SK-MEL-5 (cell line): ENCODE measurements at places on chromosomes 1 and 21. TPM values are rescaled to one million over a fixed set of nuclear protein-coding genes. Genes with fewer than 3 reads are reported as not detected.

DNA sequence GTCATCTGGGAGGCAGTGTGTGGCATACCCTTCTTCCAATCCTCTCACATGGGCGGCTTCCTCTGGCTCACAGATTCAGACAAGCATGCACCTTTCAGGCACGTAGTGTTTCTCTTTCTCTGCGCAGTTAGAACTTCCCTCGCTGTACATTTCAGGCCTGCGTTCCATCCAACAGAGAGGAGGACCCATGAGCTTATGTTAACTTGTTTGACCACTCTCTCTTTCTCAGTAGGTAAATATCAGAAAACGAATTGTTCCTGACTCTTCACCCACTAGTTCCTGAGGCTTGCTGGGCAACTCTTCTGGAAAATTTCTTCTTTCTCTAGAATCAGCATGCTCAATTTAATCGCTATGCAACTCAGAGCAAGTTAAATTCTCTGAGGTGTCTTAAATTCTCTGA, 85.5 kb downstream of the DDX20 start:
- DNase-seq, result no peak

The TRIM46 gene
- total RNA-seq, result 0.85 and 1.3 TPM in 2 replicates

DNA sequence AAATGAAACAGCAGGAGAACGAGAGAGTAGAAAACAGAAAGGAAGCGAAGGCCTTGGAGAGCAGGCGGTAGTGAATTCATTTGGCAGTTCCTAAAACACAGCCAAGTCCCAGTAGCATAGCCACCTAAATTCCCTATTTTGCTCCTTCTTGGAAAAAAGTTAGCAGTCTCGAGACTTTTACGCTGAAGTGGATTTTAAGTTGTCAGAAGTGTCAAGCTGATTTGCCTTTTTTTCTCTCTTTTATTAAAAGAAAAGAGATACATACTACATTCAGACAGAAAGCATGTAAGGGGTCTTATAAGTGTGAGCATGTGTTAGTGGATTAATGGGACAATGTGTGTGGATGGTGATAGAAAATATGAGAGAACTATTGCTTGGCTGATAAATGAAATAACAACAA, 19.2 kb downstream of the NFIA start:
- DNase-seq, result no peak

The OR2T29 gene
- total RNA-seq, result not detected in 2 replicates

DNA sequence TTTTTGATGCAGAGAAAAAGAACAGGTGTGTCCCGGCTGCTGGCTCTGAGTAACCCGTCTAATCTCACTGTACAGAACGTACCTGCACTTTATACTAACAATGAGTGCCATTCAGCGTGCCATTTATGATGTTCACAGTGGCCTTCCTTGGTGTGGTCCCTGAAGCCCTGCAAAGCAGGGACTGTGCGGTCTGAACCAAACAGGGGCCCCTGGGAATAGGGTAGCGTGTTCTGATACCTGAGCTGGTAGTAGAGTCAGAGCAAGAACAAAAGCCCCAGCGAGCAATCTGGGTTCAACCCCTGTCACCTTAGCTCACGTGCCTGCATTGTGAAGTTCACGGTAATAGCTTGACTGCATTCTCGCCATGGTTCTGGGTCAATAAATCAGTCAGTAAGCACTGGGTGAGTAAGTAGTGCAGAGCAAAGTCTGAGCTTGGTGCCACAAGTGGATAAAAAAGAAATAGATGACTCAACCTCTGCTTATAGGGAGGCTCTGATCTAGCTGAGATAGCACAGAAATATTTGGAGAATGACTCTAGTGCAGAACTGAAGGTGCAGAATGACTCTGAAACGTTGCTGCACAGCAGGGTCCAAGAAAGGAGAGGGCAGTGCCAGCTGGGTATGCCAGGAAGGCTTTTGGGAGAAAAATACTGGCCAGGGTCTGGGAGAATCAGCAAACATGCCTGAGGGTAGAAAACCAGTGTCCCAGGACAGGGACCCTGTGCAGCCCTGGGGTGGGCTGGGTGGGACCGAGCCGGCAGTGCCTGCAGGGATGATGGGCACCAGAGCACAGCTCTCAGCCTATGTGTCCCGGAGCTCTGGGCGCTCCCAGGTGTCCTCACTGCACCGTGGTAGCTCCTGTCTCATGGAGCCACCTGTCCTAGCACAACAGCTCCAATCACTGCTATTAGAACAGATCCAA, 125.9 kb downstream of the RHOU start:
- no peak for DNase-seq

The FAM163A gene
- total RNA-seq, result not detected in 2 replicates

The NUDT17 gene
- 9.4 and 15.5 TPM in 2 replicates for total RNA-seq

DNA sequence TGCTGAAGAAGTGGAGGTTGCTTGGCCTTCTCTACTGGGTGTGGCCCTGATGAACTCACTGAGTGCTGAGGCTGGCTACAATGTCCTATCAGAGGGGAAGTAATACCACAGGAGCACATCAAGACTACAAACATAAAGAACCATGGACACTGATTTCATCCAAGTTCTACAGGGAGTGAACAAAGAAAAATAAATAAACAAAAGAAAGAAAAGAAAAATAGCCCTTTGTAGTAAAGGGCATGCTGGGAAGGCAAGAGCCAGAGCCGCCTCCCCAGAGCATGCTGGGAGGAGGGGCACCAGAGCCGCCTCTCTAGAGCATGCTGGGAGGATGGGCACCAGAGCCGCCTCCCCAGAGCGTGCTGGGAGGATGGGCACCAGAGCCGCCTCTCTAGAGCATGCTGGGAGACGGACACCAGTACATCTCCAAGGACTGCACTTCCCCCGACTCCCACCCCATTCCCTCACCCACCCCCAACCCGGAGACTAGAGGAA, 65.9 kb downstream of the LAMC2 start:
- no peak for DNase-seq

The KCNQ4 gene
- 0.11 TPM in 1 of 2 replicates, not detected in the other for total RNA-seq

GRCh38 chr1:223038288-223039006, 104.6 kb downstream of the TLR5 start:
- no peak for DNase-seq

- no peak for DNase-seq
Observed at GRCh38 chr1:32273391-32274208, 18.3 kb upstream of the HDAC1 start.
